ENCODE measurements at places on chromosomes 6 and 20.
A peak's percentile ranks its signal among the peaks of the same experiment; 100 is the strongest.

DNA sequence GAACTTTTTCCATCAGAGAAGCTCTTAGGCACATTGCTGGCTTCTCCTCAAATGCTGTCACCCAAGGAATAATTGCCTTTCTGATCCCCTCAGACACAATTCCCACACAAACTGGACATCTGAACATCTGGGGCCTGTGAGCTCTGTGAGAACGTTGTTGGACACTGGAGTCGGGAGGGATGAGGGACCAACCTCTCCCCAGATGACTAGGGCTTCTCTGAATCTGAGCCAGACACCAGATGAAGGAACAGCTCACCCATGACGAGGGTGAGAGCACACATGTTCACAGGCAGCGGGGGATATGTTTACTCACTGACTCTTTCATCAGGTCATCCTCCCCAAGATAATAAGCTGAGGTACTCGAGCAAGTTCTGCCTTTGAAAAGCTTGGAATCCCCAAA is 283.9 kb upstream of the SUPT3H start:
- DNase-seq, result no peak

DNA sequence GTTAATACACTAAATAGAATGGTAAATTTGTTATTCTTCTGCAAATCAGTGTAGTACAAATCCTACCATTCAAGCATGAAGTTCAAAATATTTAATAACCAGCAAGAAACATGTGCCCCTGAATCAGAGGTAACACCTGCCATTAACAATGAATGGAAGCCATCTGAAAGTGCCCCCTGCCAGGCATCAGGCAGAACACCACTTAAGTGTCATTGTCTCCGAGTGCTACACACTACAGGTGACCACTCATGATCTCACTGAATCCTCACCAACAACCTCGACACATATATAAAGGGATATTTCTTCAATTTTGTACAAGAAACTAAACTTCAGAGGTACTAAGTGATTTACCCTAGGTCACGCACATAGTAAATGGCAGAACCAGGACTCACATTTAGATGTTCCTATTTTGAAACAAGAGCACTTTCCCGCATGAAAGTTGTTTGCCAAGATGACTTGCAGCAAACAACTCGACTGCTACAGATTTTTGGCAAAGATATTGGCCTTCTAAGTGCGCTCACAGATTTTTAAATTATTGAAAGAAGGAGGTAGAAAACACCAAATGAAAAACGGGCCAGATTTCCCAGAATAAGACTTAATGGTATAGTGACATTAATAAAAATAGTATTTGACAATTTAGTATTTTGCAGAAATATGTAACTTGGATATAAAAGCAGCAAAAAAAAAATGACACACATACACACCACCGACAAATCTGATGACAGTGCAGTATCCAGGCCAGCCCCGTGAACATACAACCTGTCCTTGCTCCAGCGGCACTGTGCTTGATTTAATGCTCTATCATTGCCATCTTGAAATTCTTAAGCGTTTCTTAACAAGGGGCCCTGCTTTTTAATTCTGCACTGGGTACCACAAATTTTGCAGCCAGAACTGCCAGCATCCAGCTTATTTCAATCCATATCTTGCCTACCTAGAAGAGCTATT is 274.5 kb downstream of the ALDH8A1 start:
- no peak for DNase-seq

DNA sequence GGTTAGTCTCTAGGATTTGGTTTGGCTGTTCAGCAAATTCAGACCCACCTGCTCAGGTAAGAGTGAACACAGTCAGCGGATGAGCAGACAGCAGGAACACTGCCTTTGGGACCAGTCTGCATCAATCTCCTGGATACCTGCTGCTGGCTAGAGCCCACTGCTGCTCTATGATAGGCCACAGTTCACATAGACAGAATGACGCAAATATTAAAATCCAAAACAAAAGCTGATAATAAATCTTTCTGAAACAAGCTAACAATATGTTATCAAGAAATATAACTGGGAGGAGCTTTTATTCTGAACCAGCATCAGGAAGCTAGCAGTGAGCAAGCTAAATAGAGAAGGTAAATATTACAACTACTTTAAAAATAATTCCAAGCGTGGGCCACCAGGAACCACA is at the start of gene TAAR1:
Gene TAAR1, minus strand, starts transcription at position 101 of the 400 bp plus-strand sequence. CDS start 13,179 bp downstream, outside the sequence.
- no peak for DNase-seq

DNA sequence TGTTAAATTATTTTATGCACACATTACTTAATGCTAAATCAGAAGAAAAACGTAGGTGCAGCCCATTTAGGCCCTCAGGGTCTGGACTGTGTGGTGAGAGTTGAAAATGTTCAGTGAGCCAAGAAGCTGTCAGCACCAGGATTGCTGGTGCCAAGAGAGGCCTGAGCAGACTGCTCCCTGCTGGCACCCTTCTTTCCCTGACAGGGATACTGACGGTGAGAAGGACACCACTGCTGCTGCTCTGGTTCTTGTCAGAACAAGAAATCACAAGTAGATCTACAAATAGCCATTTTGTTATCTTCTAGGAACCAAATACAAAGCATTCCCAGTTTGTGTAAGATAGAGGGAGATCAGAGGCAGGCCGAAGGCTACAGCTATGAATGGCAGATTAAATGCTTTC is 48.7 kb upstream of the CRISP1 start:
- DNase-seq, result no peak

DNA sequence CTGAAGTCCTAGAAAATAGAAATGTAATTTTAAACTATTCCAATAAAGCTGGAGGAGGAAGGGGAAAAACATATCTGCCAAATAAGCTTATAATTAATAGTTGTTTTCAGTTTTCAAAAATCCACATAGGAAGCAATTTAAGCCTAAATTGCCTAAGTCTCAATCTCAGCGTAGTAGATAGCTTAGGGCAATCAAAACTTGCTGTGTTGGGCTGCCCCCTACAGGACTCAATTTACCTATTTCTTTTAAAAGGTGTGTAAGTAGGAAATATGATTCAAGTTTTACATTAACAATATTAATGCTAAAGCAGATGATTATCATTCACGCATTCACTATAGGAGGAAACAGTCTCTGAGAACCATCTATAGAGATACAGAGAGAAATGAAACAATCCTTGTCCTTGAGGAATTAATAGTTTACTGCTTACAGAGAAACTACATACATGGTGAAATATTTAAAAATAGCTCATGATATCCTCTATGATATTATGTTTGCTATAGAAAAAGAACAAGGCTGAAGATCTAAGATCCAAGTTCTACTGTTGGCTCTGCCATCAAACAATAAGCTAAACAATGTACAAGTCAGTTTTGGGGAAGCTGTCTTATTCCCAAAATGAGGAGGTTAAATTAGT is 102.1 kb downstream of the ATG5 start:
- DNase-seq, result peak; percentile 42

DNA sequence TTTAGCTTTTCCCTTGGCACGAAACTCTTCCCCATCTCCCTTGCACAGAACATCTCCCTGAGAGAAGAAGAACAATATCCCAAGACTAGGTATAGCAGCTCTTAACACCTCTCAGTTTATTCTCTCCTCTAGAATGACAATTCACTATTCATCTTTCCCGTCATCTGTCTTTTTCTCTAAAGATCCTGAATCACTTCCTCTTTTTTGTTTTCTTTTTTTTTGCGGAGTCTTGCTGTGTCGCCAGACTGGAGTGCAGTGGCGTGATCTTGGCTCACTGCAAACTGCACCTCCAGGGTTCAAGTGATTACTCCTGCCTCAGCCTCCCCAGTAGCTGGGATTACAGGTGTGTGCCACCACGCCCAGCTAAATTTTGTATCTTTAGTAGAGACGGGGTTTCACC is 574.4 kb upstream of the MAP3K7 start:
- DNase-seq, result no peak

- no peak for DNase-seq
These were observed 103.0 kb upstream of the RREB1 start for GRCh38 chr6:7004581-7005297.

DNA sequence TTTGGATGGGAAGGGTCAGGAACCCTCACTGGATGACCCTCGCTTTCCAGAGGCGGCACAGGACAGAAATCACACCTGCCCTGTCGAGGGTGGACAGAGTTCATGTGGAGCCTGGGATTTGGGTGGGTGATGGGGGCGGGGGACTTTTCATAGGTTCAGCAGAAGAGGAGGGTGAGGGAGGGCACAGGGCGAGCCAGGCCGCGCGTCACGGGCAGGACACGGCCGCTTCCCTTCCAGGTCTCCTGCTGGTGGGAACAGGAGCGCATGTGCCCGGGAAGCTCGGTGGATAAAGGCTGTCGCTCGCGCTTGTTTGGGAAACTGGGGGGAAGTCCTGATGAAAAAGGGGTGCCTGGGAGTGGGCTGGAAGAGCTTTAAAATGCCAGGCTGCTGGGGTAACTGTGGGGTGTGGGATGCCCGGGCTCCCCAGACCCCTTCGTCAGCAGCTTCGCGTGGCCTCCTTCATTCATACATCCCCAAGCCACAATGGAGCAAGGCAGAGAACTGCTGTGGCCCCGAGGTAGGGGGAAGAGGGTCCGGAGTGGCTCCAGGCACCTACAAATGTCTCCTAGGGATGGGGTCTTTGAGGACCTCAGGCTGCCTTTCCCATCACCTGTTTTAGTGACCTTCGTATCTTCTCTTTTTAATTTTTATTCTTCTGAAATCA is 102.2 kb downstream of the DACT2 start:
- no peak for DNase-seq

DNA sequence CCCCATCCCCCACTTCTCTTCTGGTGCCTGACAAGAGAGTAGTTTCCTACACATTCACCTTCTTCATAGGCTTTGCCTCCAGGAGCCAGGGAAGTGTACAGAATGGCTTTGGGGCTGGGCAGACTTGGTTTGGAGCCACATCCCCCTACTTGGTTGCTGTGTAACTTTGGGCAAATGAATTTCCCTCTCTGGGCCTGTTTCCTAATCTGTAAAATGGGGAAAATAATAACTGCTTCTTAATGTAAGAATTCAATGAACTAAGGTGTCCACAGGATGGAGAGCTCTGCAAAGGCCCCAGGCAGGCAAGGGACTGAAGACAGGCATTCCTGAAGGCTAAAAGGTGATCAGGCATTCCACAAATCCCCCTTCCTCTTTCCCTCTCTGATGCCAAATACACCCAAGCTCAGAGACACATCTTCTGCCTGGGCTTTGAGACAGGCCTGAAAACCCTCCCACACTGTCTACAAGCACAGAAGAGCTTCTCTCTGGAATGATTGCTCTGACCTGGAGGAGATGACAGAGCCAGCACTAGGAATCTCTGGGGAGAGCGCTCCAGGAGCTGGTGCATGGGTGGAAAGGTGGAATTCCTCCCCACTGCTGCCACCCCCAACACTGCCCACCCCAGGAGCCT is 6.9 kb upstream of the C20orf203 start:
- DNase-seq, result no peak

GRCh38 chr6:324116-324728 is 31.9 kb downstream of the DUSP22 start:
- no peak for DNase-seq

DNA sequence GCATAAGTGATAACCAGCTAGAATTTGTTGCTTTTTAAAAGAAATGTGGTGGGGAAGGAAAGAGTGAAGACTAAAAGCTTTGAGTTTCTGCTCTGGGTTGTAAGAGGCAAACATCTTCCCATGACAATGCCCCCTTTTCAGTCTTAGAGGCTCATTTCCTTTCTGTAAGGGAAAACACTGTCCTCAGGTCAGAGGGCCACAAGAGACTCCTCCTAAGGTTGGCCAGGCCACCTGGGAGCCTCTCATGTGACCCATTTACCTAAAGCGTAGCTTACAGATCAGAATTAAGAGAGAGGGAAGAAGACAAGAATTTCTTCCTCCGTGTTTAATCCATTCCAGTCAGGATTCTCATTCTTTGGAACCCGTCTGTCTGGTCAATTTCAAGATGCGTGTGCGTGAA is 220.4 kb upstream of the HEY2 start:
- no peak for DNase-seq
